ENCODE measurements at places on chromosomes 7 and 10.

GRCh38 chr10:3702056-3702546 lies 82.9 kb downstream of the KLF6 start:
- DNase-seq, result no peak

DNA sequence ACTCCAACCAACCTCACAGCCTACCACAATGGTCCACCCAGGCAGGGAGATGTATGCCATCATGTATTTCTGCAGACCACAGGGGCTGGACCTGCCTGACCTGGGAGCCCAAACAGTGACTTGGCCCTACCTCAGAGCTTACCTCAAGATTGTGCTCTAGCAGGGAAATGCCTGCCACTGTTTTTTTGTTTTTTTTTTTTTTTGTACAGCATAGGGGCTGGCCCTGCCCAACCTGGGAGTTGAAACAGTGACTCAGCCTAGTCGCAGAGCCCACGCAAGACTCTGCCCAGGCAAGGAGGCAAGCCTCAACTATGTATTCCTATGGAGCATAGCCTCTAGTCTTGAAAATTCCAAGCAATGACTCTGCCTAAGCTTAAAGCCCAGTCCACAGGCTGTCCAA lies 39.3 kb upstream of the CDK6 start:
- DNase-seq, result no peak

DNA sequence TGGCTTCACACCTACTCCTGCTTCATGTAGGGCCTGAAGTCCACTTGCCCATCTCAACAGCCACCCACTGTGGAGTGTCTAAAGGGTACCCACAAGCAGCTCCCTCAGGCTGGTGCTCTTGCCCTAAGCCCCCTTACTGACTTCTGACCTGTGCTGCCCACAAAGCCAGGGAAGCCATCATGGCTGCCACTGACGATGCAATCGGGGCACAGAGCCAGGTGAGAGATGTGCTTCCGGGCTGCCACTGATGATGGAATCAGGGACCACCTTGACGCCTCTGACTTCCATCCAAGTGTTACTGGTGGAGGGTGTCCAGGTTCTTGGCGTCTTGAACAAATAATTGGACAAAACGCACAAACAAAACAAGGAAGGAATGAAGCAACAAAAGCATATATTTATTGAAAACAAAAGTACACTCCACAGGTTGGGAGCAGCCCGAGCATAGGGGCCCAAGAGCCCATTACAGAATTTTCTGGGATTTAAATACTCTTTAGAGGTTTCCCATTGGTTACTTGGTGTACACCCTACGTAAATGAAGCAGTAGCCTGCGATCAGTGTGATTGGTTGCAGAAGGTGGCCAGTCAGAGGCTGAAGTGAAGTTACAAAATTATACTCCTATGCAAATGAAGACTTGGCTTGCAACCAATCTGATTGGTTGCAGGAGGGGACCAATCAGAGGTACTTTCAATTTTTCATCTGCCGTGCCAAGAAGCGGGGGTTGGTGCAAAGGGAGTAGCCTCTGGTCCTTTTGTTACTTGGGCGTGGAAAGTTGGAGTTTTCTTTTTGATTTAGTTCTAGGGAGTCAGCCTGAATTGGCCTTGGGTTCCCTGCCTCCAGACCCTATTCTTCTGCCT lies 4.5 kb downstream of the CPA2 start:
- no peak for DNase-seq

DNA sequence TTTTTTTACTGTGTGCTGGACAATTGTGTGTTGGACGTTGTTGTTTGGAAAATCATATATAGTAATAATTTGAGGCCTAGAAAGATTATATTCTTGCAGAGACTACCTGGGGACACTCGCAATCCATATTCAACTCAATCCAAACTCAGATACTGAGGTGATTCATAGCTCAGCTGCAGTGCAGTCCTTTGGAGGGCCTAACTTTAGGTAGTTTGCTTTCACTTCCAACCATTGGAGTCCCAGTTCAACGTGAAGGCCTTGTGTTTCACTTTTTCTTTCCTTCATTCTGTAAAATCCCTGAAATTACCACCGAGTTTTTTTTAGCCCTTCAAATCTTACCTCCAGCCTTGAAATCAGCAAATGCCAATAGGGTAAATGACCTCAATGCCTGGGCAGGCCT lies 32.3 kb downstream of the ATRNL1 start:
- no peak for DNase-seq

DNA sequence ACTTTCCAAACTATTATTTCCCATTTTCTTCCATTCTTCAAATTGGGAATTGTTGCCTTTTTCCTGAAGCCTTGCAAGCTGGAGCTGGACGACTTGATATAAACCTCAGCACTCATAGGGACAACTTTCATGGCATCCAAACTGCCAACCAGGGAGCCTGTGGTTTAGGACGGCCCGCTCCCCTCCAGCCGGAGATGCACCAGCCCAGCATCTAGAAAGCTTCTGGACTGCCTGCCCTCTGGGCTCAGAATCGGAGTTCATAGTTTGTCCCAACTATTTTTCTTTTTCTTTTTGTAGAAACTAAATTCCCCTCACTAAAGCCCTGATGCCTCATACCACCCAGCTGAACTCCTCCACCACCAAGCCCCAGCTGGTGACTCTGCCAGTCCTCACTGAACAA lies 200.3 kb downstream of the DNAJB6 start:
- DNase-seq, result no peak

GRCh38 chr7:30557245-30557644 lies 37.4 kb upstream of the GARS1 start:
- DNase-seq, result no peak

DNA sequence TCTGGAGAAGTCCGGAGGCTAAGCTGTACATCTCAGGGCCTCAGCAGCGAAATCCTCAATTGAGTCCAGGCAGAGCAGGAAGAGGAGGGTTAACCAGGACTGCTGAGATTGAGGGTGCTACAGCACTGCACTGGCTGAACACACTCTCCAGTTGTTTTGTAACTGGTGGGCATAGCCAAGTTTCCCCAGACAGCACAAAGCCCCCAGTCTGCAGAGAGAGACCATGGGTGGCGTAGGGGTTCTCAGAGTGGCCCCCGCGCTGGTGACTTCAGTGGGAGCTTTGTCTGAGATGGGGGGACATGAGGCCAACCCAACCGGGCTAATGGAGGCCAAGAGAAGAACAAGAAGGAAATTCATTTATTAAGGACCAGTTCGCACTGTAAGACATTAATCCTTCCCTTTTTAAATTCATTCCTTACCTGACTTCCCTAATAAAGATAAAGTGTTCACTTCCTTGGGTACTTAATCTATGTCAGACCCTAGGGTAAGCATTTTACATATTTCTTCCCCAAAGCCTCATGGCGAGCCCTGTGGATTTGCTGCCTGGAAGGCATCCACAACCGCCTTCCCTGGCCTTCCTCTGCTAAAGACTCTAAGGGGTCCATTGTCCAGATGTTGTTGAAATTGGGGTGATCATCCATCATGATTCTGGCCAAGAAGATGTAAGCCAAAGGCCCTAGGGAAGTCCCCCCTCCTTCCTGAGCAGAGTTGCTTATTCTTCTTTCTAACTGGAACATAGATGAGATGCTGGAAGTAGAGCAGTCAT lies 121.4 kb upstream of the CHST15 start:
- no peak for DNase-seq

DNA sequence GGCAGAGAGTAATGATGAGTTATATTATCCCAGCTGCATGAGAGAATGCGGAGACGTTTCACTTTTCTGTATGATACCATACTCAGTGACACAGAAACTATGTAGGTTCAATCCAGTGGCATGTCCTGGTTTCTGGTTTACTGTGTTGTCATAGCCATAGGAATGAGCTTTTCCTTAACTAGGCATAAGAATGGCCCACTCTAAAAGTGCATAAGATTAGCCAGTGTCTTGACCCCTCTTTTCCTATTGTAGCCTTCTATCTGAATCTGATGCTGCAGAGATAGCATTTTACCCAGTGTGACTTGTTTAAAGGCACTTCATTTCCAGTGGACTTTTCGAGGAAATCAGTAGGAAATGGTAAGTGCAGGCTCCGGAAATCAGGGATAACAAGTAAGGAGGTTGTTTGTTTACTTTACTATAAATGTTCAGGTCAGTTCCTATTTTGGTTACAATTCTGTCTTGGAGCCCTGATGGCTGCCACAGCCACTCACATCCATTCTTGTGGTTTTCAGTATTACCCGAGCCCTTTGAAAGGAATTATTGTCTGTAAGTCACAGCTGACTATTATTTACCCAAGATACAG lies 70.5 kb downstream of the SEMA3A start:
- DNase-seq, result no peak

- no peak for DNase-seq
Observed at GRCh38 chr10:110973400-110973799, 54.0 kb downstream of the SHOC2 start.

- DNase-seq, result no peak
Observed at GRCh38 chr10:113905756-113906155, 51.3 kb downstream of the NHLRC2 start.

- DNase-seq, result no peak
Observed at GRCh38 chr10:120971671-120972070, 120.5 kb downstream of the WDR11 start.

GRCh38 chr10:61918140-61918539 lies 16.6 kb downstream of the ARID5B start:
- no peak for DNase-seq

GRCh38 chr7:155543011-155543876 lies 3.1 kb downstream of the CNPY1 start:
- no peak for DNase-seq

DNA sequence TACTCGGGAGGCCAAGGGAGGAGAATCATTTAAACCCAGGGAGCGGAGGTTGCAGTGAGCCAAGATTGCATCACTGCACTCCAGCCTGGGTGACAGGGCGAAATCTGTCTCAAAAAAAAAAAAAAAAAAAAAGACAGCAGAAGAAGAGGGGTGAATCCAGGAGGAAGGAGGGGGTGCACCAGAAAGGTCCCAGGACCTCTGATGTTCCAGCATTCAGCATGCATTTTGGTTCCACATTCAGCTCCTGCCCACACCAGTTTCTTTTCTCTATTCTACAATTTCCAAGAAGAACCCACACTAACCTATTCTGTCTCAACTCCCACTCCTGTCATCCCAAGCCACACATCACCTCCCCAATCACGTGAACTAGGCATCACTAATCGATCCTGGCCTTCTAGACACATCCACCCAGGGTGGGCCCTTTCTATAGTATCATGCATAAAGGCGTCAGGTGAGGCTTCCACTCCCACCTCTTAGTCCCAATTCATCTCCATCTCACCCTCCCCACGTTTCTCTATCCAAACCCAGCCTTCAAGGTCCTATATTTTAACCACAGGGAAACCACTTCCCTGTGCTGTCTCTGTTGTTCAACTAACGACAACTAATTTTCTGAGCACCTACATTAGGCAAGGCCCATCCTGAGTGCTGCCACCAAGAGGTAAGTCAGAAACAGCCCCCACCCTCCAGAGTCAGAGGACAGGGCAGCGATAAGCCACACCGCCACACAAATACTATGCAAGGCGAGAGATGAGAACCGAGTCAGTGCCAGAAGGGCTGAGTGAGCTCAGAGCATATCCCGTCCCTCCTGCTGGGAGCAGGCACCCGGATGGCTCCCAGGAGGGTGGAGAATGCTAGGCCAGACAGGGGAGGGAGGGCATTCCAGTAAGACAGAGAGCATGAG lies 2.2 kb downstream of the ANXA11 start:
- DNase-seq, result peak; percentile 47
